Esophagus squamous epithelium (tissue), 5 donors: ENCODE measurements at places on chromosomes 11 and 22.

- DNase-seq: no peak
Observed at GRCh38 chr11:35323076-35323868, 96.1 kb downstream of the SLC1A2 start.

DNA sequence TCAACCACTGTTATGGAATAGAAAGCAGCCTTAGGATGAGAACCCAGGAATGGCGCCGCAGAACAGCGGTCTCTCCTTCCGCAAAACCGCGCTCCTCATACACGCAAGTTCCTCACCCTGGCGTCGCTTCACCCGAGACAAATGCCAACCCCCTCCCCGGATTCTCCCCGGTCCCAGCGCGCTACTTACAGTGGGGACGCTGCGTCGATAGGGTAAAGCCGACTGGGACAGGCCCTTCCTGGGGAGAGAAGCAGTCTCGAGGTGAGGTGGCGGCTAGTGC, 287 bp downstream of the RPS13 start:
- DNase-seq: no peak

- DNase-seq: no peak
Observed at GRCh38 chr11:74139151-74139918, 31.5 kb downstream of the C2CD3 start.

DNA sequence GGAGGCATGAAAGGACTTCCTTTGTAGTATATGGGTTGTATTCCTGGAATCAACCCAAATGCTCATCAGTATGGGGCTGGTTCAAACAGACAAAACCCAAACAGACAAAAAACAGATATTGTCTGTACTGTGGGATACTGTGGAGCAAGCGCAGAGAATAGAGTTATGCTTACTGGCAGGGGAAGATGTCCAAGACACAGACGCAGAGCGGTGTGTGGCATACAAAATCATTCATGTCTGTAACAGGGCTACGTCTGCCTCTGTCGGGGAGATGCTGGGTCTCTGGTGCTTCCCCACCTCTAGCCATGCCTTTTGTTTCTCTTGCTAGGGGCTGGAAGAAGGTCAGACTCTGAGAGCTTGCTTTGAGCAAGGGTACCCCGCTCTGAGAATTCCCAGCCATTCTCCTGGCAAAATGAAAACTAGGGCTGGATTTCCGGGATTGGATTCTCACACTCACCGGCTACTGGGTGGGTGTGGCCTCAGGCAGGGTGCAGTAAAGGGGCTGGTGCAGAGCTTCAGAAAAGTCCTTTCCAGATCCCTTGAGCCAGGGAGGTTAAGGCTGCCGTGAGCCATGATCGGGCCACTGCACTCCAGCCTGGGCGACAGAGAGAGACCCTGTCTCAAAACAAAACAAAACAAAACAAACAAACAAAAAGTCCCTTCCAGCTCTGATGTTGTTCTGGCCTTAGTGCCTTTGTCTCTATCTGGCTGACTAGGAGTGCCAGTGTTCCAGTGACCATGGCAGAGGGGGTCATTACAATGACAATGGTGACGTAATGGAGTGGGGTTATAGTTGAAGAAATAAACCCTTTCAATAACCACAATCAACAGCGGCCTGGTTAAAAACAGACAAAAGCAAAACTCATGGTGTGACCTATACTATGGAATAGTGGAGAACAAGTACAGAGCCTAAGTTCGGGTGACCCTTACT, 2.9 kb upstream of the ABCC8 start:
- DNase-seq: no peak

GRCh38 chr11:27212248-27212780, 150.7 kb downstream of the CCDC34 start:
- DNase-seq: no peak

DNA sequence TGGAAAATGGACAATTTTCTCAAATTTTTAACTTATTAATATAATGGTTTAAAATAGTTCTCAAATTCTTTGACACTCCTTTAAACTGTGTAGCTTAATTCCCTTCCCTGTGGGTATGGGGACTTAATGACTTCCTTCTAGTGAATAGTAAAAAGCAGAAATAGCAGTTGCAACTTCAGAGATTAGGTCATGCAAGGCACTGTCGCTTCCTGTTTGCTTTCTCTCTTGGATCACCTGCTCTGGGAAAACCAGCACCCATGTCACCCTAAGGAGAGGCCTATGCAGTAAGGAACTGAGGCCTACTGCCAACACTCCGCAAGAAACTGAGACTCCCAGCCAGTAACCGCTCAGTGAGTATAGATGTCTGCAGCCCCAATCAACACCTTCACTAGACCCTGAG, 5.5 kb upstream of the PANX3 start:
- no peak for DNase-seq

DNA sequence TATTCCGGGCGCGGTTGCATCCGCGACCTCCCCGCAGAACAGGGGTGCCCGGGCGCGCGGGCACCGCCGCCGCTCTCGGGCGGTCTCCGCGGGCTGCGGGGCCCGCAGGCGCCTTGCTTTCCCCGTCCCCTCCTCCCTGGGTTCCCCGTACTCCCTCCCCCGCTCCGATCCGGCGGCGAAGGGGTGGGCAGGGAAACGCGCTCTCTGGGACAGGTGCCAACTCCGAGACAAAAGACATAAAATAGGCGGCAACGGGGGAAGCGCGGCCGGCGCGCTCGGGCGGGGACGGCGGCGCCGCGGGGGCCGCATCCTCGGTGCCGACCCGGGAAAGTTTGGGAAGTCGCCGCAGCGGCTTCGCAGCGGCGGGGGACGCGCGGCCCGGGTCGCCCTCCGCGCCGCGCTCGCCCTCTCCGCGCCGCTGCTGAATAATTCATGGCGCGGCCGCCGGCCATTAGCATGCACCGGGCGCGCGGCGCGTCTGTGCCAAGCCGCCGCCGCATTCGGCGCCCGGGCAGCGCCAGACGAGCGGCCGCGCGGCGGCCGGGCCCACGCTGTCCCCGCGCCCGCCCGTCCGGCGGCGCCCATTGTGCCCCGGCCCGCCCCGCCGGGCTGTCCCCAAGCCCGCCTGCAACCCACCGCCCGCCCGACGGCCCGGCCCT, 78.7 kb upstream of the PPARA start:
- no peak for DNase-seq

- no peak for DNase-seq
Observed at GRCh38 chr11:69138265-69138664, 17.5 kb upstream of the SMIM38 start.

DNA sequence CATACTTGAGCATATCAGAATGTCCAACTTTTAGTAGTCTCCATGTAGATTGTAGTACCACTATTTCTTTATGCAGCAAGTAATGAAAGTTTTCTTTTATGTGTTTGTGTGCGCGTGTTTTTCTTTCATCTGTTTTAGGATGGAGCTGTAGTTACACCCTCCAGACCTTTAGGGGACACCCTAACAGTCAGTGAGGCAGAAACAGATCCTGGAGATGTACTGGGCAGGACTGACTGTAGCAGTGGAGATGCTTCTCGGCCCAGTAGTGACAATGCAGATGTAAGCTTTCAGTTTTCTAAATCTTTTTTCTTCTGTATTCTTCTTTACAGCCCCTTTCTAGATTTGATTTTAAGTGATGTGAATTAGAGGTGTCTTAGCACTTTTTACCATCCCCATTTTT, 79.9 kb upstream of the GRIK4 start:
- no peak for DNase-seq

DNA sequence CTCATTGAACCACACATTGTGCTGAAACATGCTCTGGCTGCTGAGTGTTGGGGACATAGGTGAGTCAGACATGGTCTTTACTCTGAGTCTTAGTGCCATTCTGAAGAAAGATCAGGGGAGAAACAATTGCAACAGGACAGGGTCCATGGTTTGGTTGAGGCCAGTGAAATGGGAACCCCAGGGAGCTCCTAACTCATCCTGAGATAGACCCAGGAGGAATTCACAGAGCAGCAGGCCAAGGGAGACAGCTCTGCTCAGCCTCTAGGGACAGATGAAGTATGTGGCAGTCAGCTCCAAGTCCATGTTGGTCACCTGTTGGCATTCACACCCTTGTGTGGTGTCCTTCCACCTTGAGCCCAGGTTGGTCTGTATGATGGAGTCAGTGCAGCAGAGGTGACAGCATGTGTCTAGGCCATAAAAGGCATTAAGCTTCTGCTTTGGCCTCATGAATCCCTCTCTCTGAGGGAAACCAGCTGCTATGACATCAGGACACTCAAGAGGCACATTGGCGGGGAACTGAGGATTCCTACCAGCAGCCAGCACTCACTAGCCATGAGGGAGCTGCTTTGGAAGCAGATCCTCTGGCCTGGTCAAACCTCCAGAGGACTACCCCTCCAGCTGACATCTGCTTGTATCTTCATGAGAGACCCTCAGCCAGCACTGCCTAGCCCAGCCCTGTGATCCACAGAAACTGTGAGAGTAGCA, 50.3 kb upstream of the MYEOV start:
- no peak for DNase-seq
